Hindlimb muscle (tissue), 1 donor: ENCODE measurements at places on chromosomes 5 and 9. TPM values are rescaled to one million over a fixed set of nuclear protein-coding genes. Genes with fewer than 3 reads are reported as not detected.

TRPM3 gene
- polyA plus RNA-seq, result 0.25 TPM

MAP1B gene
- 21.4 TPM for polyA plus RNA-seq

- DNase-seq, result peak; percentile 54
These were observed 26.6 kb downstream of the ADCY2 start for GRCh38 chr5:7422316-7423106.

- DNase-seq, result no peak
These were observed 93.9 kb downstream of the DAB2IP start for GRCh38 chr9:121745396-121745695.

AFAP1L1 gene
- polyA plus RNA-seq, result 129 TPM

ANKRD34B gene
- 0.08 TPM for polyA plus RNA-seq

- peak; percentile 33 for DNase-seq
These were observed 218.2 kb downstream of the MAST4 start for GRCh38 chr5:66814146-66814991.

- peak; percentile 64 for DNase-seq
These were observed 14.5 kb upstream of the TGFBI start for GRCh38 chr5:136014049-136015002.

- no peak for DNase-seq
These were observed 164.4 kb downstream of the DAB2IP start for GRCh38 chr9:121815546-121816448.

SPEF2 gene
- polyA plus RNA-seq, result 6.6 TPM

DNA sequence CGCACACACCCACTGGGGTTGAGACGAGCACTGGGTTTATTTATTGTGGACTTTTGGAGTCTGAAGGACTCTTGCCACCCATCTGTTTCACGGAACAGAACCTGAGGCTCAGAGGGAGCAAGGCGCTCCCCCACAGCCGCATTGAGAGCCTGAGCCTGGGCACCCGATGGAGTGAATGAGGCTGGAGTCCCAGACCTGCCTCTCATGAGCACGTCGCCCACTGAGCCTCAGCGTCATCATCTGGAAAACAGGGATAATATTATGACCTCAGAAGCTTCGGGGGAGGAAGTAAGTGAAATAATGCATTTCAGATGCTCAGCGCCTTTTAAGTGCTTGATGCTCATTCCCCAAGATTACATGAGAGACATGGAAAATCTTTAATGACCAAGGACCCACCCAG, 5.5 kb downstream of the NEK6 start:
- DNase-seq, result no peak

GRCh38 chr5:67165526-67166459, 30.8 kb downstream of the CD180 start:
- peak; percentile 82 for DNase-seq

GRCh38 chr9:26710008-26710407, 182.6 kb downstream of the CAAP1 start:
- DNase-seq, result no peak

GRCh38 chr5:144950996-144951395, 780.3 kb downstream of the KCTD16 start:
- no peak for DNase-seq

DNA sequence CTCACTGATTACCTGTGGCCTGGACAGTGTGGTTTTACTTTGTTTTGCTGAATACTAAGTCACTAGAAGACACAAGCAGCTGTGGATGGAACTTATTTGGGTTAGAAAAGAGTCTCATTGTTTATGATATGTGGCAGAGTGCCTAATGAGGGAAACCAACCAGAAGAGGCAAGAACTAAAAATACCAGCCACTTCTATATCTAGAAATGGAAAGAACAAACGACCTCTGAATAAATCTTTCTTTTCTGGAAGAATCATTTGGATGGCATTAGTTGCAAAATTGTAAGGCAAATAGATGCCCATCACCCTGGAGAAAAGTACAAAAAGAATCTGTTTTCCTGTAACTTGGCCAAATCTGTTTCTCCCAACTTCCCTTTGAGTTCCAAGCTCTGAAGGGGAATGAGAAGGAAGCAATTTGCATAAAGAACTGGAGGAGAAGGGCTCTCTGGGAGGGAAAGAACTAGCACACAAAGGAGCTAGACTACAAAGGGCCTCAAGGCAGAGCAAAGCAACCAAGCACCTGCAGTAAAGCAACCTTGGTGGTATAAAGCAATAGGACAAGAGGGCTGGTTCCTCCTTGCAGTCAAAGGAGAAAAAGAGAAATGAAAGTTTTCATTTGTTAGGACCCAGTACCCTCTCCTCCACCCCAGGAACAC, 455.4 kb downstream of the CAAP1 start:
- no peak for DNase-seq

IFNA21 gene
- not detected for polyA plus RNA-seq

- no peak for DNase-seq
These were observed 179.7 kb downstream of the PIK3R1 start for GRCh38 chr5:68395302-68395701.

PDGFRB gene
- 174 TPM for polyA plus RNA-seq

DNA sequence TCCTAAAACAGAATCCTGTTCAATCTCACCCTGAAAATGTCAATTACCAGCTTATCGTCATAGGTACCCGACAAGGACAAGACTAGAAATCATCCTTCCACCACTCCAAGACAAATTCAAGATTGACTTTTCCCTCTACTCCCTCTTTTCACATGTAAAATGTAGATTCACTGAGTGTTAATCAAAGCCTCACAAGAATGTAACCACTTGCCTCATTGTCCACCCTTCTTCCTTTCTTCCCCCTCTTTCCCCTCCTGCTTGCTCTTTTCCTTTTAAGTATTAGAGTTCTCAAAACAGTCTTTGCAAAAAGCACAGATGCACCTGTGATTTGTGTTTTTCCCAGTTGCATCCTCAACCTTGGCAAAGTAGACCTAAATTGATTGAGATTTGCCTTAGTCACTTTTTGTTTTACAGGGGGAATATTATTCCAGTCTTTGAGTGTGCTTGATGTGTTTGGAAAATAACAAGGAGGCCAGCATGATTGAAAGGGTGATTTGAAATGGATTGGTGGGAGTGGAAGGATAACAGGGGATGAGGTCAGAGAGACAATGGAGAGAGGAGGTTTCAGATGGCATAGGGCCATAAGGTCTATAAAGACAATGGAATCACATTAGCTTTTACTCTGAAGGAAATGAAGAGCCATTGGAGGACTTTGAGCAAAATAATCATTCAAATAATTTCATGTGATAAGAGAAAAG, 231.3 kb upstream of the TYRP1 start:
- DNase-seq, result no peak

GRCh38 chr9:89662718-89663613, 58.2 kb downstream of the GADD45G start:
- no peak for DNase-seq

- DNase-seq, result peak; percentile 13
These were observed 1.3 kb downstream of the CD74 start for GRCh38 chr5:150411245-150411979.

- no peak for DNase-seq
These were observed 92.7 kb upstream of the PTCH1 start for GRCh38 chr9:95609426-95609825.

DNA sequence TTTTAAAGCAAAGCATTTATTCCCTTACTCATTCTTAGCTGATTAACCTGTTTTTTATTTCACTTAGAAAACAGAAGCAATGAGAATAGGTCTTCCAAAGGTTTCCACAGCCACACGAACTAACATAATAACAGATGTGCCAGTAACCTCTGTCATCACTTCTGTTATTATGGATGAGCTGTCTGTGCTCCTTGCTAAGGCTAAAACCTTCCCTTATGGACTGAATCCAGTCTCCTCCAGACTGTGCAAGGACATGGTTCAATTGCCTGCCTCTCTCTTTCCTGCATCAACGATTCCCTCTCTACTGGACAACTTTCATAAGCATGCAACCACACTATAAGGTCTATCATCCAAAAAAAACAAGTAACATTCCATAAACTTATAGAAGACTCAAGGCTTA, 1446.2 kb downstream of the MAT2B start:
- peak; percentile 20 for DNase-seq

DNA sequence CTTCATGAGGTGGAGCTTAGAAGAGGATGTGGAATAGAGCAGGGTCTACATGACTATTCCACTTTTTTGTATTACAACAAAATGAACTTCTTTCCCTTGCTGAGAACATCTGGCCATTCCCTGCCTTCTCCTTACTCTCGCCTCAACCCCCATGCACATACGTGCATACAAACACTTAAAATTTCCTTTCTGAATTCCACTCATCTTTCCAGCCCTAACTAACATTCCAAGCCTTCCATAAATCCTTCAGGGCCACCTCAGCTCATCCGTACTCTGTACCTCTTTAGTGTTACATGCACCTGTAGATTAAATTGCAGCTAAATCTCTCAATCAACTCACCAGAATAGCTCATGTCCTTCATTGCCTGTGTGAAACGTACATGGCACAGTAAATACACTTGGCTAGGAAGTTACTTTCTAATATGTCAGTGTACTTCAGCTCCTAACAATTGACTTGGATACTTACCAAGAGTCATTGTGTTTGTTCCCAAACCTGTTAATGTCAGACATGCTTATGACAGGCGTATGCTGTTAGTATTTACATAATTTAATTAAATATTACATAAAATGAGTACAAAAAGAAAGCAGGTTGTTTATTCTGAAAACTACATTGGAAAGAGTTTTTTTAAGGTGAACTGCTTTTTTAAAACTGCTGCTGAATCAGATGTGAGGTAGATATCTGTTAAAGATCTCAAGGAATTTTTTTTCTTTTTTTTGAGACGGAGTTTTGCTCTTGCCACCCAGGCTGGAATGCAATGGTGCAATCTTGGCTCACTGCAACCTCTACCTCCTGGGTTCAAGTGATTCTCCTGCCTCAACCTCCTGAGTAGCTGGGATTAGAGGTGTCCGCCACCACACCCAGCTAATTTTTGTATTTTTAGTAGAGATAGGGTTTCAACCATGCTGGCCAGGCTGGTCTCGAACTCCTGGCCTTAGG, 55.7 kb downstream of the GLIS3 start:
- DNase-seq, result no peak

GRCh38 chr9:35798658-35799374, 7.4 kb downstream of the NPR2 start:
- DNase-seq, result no peak

DNA sequence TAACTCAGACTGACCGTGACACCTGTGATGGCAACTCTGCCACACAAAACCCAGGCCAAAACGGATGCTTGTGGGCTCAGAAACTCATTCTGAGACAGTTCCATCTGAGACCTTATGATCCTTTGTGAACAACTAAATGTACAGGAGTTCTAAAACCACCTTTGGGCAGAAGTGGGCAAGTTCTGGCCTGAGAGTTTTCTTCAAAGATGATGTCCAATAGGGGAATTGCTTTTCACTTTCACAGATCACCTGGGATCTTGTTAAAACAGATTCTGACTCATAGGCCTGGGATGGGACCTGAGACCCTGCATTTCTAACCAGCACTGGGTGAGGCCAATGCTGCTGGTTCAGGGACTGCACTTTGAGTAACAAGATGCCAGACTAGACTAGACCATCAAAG, 67.8 kb upstream of the SLC25A51 start:
- DNase-seq, result no peak

DNA sequence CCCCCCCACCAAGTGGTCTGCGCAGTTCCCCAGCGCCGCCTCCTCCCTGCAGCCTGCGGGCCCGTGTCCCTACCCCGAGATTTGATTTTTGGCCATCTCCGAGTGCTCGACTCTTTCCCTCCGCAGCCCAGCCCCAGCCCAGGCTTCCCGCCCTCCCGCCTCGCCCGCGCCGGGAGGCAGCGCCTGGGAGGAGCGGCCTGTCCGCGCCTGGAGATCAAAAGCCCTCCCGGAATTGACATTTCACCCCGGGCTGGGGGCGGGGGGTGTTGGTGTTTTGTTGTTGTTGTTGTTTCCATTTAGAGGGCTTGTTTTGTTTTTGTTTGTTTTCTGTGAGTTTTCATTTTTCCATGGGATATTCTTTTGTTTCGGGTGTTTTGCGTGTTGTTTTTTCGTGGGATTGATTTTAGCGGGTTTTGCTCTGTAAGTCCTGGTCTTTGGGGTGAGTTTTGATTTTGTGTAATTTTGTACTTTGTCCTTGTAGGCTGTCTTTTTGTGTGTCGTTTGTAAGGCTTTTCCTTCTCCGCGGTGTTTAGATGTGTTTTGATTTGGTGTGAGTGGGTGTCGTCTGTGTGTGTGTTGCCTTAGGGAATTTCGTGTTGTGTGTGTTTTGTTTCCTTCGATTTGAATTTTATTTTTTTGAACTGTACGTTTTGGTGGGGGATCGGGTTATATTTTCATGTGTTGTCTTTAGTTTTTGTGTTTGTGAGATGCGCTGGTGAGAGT, 1.7 kb upstream of the PAX5 start:
- peak; percentile 35 for DNase-seq

LMX1B gene
- 0.28 TPM for polyA plus RNA-seq

GRCh38 chr9:136695435-136695895, 8.2 kb upstream of the AGPAT2 start:
- no peak for DNase-seq

SPAAR gene
- polyA plus RNA-seq, result 2.3 TPM

GRCh38 chr5:98798847-98799246, 25.4 kb downstream of the RGMB start:
- DNase-seq, result no peak

DNA sequence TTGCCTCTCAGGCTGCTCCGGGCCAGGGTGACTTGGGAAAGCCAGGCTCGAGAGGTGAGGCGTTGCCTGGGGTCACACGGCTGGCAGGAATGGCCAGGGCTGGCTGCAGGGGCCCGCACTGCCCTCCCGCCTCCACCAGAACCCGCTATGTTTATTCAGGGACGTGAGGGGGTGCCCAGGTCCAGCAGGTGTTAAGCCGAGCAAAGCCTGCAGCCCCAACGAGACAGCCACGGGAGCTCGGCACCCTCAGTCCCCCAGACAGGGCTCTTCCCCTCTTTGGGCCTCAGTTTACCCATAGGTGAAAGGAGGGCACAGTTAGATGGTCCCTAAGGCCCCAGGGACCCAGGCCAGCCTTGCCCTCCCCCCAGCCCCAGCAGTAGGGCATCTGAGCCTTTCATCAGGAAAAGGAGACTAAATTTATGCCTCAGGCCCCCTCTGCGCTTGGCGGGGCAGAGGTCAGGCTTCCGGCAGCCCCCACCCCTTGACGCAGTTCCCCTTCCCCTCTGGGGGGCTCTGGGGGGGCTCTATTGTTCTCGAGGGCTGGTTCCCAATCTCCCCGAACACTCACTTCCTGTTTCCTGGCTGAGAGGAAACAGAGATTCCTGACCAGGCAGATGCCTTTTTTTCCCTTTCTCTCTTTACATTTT, 7.1 kb upstream of the EGFL7 start:
- DNase-seq, result no peak

DNA sequence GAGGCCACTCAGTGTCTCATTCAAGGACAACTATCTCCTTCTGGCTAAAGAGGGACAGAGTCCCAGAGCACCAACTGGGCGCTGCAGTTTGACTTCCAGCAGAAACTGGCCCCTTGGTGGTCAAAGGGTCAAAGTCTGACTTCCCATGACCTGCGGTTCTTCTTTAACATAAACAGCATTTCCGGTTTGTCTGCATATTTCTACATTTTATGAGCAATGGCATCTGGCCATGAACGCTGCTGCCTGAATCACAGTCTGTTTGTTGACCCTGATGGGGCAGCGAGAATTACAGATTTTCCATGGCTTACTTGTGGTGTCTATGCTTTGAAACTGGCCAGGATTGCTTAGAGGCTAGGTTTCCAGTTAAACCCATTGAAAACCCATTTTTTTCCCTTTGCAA, 1.3 kb downstream of the TNFSF15 start:
- DNase-seq, result peak; percentile 16

GRIA1 gene
- polyA plus RNA-seq, result 0.28 TPM

- no peak for DNase-seq
These were observed 308.6 kb downstream of the FBXL7 start for GRCh38 chr5:15808577-15808976.

PCA3 gene
- 0.72 TPM for polyA plus RNA-seq

- no peak for DNase-seq
These were observed 9.8 kb downstream of the KIF4B start for GRCh38 chr5:155023320-155023719.

- peak; percentile 76 for DNase-seq
These were observed 101.0 kb downstream of the CD180 start for GRCh38 chr5:67095346-67096171.

PPWD1 gene
- 42.2 TPM for polyA plus RNA-seq
